ENCODE measurements at places on chromosomes 2 and 18.

DNA sequence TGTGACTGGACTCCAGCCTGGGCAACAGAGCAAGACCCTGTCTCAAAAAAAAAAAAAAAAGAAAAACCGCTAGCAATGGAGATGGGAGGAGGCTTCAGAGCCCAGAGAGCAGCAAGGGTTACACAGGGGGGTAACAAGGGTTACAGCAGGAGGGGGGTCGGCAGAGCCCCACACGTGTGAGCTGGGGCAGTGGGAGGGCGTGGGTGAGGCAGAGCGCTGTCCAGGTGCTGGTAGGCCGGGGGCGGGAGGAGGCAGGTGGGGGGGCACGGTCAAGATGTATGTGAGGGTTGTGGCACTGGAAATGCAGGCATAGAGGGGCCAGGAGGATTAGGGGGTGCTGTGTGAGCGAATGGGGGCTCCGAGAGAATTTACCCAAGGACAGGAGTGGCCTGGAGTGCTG lies 3.4 kb downstream of the MZT2B start:
- DNase-seq: no peak

- peak; percentile 13 for DNase-seq
Observed at GRCh38 chr2:159879051-159879604, 81.1 kb upstream of the CD302 start.

- DNase-seq: no peak
Observed at GRCh38 chr18:3806656-3807055, 356.7 kb downstream of the TGIF1 start.

DNA sequence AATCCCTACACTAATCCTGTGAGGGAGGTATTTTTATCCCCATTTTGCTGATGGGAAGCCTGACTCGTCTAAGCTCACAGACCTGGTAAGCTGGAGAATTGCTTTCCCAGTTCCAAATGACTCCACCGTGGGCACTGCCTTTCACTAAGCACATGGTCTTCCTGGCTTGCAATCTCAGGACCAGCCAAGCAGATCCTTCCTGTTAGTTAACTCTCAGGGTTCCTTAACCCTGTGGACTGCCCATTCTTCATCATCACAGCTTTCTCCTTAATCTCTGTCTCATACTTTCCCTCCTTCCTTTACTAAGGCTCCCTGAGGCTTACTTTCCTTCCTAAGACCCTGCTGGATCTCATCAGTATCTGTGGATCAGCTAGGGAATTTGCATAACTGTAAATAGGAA lies 122.2 kb upstream of the ZEB2 start:
- no peak for DNase-seq

DNA sequence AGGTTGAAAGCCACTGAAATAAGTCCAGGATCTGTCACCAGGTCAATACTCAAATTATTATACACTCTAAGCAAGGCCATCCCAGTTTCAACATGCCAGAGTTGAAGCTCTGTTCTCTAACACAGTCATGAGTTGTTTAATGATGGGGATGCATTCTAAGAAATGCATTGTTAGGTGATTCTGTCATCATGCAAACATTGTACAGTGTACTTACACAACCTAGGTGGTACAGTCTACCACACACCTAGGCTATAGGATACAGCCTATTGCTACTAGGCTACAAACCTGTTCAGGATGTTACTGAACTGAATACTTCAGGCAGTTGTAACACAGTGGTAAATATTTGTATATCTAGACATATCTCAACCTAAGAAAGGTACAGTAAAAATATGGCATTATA lies 162.2 kb downstream of the BAZ2B start:
- no peak for DNase-seq

DNA sequence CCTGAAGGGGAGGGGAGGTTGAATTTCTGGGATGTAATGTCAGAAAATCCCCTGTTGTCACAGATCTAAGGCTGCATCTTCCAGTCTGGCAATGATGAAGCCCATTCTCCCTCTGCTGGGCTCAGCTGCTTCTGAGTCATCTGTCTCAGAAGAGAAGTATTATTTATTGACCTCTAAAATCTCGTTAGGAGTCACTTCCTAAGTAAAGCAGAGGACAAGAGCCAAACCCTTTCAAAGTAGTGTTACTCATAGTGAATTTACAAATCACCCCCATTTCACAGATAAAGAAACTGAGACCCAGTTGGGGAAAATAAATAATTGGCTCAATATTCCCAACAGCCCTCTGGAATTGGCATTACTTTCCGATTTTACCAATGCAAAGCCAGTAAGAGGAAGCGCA lies 167.3 kb upstream of the SKOR2 start:
- DNase-seq: no peak

GRCh38 chr2:73386894-73387636 lies 1.4 kb downstream of the ALMS1 start:
- DNase-seq: no peak

DNA sequence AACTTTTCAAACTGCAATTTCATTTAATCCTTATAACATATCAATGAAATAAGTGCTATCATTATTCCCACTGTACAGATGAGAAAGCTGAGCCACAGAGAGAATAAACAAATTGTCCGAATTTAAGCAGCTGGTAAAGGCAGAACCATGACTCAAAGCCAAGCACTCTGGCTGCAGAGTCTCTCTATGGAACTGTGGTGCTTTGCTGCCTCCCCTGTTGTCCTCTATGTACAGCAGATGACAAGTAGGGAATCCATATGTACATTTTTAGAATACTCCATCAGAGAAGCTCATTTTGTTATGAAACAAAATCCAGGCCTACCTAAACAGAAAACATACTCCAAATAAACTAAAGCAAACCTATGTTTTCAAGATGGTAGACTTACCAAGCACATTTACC lies 45.1 kb downstream of the FARSB start:
- DNase-seq: no peak

DNA sequence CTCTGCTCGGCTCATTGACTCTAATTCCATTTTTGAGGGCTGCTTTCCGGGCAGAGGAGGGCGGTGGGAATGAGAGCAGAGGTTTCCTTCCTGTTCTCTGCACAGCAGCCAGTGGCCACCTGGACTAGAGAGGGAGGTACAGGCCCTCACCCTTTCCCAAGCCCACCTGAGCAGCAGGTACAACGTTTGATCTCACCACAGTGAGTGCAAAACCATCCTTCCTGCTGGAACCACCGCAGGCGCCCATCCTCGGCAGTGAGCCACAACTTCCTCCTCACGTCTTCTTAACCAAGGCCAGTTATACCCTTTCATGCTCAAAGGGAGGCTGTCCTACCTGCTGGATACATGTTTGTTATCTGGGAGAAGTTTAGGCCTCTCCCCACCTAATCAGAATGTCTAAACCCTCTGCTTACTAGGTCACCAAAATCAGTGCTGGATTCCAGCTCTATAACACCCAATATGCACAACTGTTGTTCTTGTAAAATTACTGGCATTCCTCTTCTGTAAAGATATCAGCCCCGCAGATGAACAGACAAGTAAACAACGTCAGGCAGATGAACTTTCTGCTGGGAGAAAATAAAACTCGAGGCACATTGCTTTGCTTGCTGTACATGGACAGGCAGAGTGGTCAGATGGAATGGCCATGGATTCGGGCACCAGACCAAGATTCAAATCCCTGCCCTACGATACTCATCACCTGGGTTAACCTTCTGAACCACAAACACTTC lies 191.4 kb downstream of the SH3RF3 start:
- DNase-seq: no peak

GRCh38 chr2:183349091-183349490 lies 224.8 kb downstream of the NUP35 start:
- no peak for DNase-seq

DNA sequence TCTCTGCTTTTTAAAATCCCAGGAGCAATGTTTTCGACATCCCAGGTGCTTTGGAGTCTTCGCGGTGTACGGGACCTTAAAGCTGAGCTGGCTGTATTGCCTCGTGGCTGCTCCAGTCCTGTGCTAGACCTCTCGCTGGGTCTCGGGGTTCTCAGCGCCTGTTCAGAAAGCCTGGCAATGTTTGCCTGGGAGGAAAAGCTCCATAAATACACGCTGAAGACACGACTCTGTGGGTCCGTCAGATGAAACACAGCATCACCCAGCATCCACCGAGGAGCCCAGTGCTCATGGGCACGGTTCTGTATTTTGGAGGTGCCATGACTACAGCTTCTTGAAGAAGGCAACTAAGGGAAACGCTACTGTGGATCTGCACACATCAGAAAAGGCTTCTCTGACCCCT lies 21.6 kb downstream of the MBP start:
- no peak for DNase-seq

- no peak for DNase-seq
Observed at GRCh38 chr2:55152475-55153412, 79.3 kb downstream of the CLHC1 start.

DNA sequence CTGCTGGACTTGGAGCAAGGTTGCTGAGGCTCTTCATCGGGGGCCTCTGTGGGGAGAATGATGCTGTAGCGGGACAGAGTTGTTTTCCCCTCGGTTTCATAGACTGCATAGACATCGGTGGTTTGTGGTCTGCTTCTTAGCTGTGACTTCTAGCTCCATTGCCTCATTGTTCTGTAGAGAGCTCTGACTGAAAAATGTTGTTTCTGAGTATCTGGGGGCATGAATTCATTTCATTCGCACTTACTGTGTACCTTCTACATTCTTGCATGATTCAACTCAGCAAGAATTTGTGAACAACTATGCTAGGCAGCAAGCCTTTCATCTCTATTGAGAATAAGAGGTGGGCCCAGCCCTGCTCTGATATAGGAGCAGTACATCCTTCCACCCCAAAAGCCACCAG lies 406.8 kb downstream of the NBAS start:
- DNase-seq: no peak

GRCh38 chr2:186862869-186863709 lies 14.1 kb upstream of the ZSWIM2 start:
- DNase-seq: no peak
